Prostate gland (tissue), 2 donors: ENCODE measurements at places on chromosomes 1 and 21.

- DNase-seq = peak; percentile 77
Measured at GRCh38 chr1:25809283-25809926, 9.4 kb downstream of the SELENON start.

GRCh38 chr1:9780554-9781110, 43.1 kb downstream of the CLSTN1 start:
- DNase-seq = no peak

GRCh38 chr1:27959792-27960603, at the start of gene XKR8:
TSS of gene XKR8 (plus strand) at chr1:27959973. CDS start at chr1:27960070, 97 bp downstream.
- DNase-seq = peak; percentile 74

DNA sequence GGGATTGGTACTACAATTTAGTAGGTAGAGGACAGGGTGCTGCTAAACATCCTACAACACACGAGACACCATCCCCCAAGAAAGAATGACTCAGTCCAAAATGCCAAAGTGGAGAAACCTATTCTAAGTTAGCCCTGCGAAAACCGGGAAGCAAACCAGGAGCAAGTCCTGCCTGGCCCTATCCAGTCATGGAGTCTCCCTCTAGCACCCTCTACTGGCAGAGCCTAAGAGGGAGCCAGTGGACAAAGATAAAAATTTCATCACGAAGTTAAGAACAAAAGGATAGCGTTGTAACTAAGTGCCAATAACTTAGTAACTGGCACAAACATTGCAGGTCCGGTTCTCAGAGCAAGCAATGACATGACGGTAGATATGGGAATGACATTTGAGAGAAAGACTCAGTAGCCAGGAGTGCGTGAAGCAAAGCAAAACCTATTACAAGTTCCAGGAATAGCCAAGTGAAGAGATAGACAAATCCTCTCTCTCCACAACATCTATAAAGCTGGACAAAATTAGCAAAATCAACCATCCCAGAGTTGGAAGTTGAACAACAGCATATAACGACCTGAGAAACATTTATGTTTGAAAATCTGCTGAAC, 383.5 kb downstream of the OMA1 start:
- peak; percentile 48 for DNase-seq

GRCh38 chr1:192256674-192257334, 60.0 kb upstream of the RGS21 start:
- no peak for DNase-seq

DNA sequence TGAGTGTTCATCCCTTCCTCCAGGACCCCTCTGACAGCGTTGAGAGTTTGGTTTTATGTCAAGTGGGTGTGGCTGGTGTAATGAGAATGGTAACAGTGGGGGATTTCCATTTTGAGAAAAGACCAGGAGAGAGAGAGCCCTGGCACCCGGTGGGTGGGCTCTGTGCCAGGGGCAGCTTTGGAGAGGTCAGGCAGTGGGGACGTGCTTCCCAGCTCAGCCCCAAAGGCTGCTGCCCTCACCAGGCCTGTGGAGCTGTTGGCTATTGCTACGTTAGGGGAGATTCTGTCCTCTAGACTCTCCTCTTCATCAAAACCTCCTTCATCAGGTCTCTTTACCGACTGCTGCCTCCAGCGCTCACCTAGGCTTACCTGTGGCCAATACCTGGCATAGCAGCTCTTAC, 176.3 kb downstream of the PTPRU start:
- DNase-seq = no peak

GRCh38 chr1:203025686-203026030, 633 bp upstream of the PPFIA4 start:
- DNase-seq = no peak

GRCh38 chr1:114003431-114003830, 24.2 kb downstream of the OLFML3 start:
- no peak for DNase-seq

DNA sequence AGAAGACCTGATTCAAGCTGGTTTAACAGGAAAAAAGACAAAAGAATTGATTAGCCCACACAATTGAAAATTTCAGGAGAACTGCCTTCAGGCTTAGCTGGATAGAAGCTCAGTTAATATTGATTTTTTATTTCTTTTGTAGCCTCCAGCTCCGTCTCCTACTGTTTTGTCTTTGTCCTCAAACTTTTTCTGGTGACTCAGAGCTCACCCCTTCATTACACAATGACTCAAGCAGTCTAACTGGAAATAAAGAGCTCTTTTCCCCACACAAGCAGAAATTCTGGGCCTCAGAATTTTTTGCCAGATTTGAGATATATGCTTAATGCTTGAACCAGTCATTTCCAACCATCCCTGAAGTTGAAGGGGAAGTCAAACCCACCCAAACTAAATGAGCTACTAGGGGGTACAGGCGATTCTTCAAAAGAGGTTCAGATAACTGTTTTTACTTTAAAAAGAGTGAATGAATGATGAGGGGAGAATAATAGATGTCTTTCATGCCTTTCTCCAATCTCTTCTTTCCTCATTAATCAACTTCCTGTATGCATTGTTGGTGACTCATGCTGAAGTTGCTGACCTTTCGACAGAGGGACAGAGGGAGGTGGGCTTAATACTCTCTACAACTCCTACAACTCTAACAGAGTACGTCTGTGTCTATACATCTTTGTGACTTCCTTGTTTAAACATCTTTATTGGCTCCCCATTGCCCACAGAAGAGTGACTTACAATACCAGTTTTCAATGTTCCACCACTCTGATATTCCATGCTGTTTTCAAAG, 6.2 kb upstream of the ACP6 start:
- no peak for DNase-seq

GRCh38 chr1:199399996-199400724, 627.4 kb upstream of the NR5A2 start:
- DNase-seq = no peak

DNA sequence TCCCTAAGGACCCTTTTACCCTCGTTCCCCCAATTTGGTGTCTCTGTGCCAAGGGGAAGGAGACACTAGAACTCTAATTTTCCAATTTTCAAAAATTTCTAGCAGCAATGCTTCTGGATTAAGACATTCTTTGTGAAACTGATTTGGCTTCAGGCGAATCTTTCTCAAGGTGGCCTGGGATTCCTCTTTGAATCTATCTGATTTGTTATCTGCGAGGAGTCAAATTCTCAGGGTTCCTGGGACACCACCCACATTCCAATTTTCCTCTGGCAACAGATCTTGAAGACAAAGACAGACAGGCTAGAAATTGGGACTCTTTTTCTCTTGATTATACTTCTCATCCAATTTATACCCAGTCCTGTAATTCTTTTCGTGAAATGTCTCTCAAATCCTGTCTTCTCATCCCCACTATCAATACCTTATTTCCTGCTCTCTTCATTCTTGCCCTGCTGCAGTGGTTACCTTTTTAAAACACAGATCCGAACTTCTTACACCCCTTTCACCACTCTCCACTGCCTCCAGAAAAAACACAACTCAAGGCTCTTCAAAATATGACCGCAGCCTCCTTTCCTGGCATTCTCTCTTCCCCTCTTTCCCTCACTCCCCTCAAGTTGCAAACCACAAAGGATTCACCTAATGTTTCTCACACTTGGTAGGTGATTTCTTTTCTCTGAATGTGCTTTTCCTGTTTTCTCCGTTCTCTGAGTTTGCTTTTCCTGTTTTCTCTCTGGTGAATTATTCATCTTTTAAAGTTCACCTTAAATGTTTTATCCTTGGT, 2.7 kb upstream of the MPZL1 start:
- no peak for DNase-seq

DNA sequence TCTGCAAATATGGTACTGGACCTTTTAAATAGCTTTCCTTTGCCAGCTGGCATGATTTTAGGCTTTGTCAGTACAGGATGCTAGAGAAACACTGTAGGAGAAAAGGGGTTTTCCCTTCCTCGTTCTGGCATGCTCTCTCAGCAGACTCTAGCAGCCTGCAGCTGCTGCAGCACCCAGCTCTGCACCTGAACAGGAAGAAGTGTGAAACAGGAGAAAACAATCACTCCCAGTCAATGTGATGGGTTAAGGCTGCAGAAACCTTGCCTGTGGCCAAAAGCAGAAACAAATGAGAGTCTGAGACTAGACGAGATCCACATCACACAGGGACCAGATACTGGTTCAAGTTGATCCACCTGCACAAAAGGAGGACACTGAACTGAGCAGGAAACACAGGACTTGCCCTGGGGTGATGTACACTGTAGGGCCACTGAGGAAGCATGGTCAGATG, 21.2 kb downstream of the OVGP1 start:
- DNase-seq = peak; percentile 91

DNA sequence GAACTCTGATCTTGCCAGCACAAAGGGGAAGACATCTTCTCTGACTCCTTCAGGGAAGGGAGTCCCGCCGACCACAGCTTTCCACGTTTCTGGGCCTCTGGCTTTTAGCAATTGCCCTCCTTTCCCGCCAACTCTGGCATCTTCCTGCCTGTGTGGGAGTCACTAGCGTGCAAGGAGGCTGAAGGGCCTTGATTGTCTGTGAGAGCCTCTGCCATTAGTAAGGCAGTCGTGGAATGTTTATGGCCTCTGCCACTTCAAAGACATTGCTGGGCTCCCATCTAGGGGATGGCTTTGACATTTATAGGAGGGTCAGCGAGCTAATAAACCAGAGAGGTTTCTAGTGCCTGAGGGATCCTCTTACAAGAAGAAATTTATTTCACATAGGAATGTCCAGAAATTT, 14.3 kb upstream of the PROK1 start:
- DNase-seq = no peak

DNA sequence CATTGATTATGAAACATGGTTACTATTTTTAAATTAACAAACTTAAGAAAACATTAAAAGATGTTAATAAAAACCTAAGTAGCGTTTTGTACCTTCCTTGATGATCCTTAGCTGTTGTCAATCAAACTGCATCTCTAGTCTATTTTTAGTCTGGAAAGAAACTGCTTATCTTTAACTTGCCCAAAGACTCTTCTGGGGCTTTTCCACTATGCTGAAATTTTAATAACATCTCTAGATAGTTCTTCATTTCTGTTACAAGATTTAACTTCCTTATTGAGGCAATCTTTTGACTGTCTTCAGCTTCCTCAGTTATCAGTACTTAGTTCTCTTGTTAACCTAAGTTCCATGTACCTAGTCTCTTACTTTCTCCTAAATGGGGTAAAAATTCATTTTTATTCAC, 135.9 kb upstream of the HMCN1 start:
- no peak for DNase-seq

- DNase-seq = no peak
Measured at GRCh38 chr1:224906340-224906739, 23.1 kb upstream of the DNAH14 start.

GRCh38 chr21:26776310-26777021, 68.7 kb downstream of the ADAMTS1 start:
- no peak for DNase-seq

GRCh38 chr1:113074237-113074636, 1.2 kb downstream of the LRIG2 start:
- DNase-seq = no peak

- no peak for DNase-seq
Measured at GRCh38 chr1:164452549-164452948, 106.4 kb upstream of the PBX1 start.

GRCh38 chr1:159205225-159205624, 550 bp downstream of the ACKR1 start:
- no peak for DNase-seq

DNA sequence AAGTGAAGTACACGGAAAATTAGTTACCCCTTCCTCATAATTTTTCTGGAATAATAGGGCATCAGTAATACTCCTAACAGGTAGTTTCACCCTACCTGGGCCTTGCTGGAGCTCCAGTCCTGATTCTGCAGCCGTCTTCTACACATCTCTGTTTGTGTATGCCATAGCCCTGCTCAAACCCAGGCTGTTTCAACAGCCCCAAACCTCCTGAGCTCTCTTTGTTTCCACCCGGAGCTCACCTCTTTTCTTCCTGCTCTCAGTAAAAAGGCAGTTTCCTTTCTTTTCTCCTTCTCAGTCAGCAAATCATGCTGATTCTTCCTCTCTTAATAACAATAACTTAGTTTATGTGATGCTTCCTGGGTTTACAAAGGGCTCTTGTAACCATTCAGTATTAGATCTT, 355.1 kb upstream of the RUNX1 start:
- DNase-seq = no peak

GRCh38 chr1:54487571-54488050, 60.4 kb upstream of the ACOT11 start:
- peak; percentile 39 for DNase-seq

DNA sequence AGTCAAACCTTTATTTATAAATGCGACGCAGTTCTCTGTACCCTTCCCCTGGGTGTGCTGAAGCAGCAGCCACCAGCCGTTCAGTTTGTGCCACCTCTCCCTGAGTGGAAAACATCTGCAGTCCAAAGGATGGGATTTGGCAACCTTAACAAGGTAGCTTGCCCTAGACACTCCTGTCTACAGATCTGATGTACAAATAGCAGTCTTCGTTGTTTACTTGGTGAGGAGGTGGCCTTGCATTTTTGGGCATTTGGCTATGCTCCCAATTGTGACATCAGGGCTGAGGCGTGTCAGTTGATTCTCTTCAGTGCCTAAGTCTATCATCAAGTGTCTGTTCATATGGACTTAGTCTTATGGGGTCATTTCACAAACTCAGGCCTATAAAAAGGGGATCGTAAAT, 59.8 kb downstream of the KDM1A start:
- peak; percentile 48 for DNase-seq

DNA sequence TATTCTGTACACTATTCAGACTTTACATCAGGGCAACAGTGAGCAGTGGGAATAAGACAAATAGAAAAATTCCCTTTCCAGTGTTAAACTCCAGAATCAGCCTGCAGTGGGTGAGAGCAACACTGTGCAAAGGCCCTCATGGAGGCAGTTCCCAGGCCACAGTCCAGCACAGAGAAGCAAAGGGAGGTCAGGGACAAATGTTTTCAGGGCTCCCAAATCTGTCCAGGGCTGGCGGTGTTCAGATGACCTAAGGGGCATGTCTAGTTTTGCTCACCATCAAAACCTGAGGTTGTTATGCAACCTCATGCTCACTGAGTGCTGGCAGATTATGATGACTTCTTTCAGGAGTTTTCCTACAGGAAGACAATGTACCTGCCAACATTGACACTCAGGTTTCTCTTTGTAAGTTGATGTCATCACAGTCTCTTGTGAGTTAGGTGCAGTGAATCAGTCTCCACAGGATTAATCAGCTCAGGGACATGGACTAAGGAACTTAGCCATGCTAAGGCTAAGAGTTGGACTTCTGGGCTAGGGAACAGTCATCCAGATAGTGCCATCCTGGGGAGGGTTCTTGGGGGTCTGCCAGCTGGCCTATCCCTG, 3.6 kb upstream of the LCE5A start:
- DNase-seq = no peak

DNA sequence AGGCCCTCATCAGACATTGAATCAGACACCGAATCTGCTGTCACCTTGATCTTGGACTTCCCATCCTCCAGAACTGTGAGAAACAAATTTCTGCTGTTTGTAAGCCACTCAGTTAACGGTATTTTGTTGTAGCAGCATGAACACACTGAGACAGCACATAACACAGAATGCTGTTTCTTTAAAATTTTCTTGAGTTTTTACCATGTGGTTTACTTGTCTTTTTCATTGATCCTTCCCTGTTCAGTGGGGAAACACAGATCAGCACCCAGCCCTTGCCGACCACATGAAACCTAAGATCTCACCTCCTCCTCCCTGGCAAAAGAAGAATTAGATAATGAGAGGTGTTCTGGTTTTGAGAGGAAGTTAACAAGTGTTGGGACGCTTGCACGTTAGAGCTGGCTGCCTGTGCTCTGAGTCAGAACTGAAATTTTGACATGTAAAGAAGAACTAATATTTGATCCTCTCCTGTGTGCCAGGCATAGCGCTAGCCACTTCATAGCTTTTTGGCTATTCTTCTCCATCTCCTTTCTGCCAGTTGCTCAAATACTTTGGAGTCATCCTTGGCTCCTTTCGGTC, 179.6 kb downstream of the DHRS3 start:
- DNase-seq = no peak

- no peak for DNase-seq
Measured at GRCh38 chr1:204274446-204274845, 60.7 kb upstream of the GOLT1A start.

- no peak for DNase-seq
Measured at GRCh38 chr1:213531369-213532310, 456.1 kb upstream of the PROX1 start.
